T-helper 17 cell (primary cell): ENCODE measurements at places on chromosomes 12 and 14.

GRCh38 chr14:73014105-73014504 lies 12.8 kb downstream of the ZFYVE1 start:
- DNase-seq: no peak

DNA sequence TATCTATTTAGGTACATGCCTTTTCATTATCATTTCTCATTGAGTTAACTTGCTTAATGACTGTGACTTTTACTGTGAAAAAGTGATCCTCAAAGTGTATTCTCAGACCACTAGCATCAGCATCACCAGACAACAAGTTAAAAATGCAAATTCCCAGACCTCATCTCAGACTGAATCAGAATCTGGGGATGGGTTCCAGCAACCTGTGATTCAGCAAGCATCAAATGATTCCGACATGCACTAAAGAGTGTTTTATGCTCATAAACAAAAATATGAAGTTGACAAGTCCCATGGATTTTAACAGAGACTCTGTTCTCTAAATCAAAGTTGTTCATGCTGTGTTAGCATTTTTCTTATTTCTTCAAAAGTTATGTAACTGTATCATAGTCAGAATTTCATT lies 130.6 kb downstream of the BCAT1 start:
- DNase-seq: no peak

- DNase-seq: no peak
Measured at GRCh38 chr12:944211-944610, 5.3 kb downstream of the RAD52 start.

DNA sequence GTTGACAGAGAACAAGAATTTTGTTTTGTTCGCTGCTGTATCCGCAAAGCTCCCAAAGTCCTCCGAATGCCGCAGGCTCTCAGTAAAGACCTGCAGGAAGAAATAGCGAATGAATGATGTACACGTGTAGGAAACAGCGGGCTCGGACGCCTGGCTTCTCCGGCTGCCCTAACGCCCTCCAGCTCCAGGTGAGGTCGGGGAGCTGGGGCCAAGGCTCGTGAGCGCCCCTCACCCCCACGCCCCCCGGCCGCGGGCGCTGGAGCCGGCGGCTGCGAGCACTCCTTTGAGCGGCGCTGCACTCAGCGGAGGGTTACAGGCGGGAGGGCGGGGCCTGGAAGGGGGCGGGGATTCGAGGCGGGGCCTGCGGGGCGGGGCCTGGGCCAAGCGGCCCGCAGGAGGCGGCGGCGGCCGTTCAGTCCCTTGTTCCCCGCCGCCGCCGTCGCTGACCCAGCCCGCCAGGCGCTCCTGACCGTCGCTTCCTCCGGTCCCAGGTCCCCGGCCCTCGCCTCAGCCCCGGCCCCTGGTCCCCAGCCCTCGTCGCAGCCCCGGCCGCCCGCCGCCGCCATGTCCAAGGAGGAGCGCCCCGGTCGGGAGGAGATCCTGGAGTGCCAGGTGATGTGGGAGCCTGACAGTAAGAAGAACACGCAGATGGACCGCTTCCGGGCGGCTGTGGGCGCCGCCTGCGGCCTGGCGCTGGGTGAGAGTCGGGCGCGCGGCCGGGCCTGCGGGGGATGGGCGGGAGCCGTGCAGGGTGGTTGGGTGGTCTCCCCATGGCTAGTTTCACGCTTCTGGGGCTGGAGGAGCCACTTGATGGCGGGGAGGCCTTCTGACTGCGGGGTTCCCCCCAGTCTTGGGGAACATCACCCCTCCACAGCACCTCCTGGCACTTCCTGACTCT lies at the start of gene AACS:
Gene AACS (plus strand): TSS at position 415 of the 898 bp plus-strand sequence. CDS start 150 bp downstream, at position 565.
- peak; percentile 75 for DNase-seq

GRCh38 chr12:116319898-116320621 lies 42.6 kb upstream of the MED13L start:
- DNase-seq: no peak

- DNase-seq: no peak
Measured at GRCh38 chr14:58637391-58638230, at the start of gene DACT1. TSS of gene DACT1 (plus strand) at chr14:58637962. CDS start at chr14:58638203, 241 bp downstream.

DNA sequence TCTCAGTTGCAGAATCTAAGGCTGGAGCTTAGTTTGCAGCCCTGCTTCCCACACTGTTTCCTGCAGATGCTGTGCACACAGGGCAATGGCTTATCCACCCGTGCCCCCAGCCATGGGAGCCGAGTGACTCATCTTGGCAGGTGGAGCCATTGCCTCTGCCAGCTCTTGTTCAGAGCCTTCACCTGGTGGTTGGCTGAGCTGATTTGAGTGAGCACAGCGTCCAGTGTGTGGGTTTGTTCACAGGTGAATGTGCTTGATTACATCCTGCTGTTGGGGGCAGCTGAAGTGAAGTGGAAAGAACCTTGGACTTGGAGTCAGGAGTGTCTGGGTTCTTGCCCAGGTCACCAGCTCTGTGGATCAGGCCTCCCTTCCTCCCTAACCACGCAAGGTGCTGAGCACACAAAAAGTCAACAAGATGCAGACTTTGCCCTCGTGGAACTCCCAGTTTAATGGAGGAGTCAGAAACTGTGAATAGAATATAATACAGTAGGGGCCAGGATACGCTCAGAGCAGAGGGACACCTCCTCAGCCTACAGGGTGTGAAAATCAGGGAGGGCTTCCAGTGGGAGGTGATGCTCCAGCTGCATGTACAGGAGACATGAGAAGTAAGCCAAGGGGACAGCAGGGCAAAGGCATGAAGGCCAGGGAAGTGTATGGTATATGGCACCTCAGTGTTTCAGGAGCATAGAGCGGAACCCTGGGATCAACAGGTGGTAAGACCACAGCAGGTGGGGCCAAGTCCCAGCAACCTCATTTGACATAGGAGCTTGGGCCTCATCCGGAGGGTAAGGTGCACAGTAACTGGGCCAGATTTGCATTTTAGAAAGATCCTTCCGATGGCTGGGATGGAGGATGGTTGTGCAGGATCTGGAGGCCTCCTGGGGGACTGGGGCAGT lies 22.8 kb downstream of the JDP2 start:
- no peak for DNase-seq

- DNase-seq: no peak
Measured at GRCh38 chr12:118544569-118544968, 168.2 kb downstream of the SUDS3 start.

- no peak for DNase-seq
Measured at GRCh38 chr12:124539084-124540041, 28.0 kb downstream of the NCOR2 start.

DNA sequence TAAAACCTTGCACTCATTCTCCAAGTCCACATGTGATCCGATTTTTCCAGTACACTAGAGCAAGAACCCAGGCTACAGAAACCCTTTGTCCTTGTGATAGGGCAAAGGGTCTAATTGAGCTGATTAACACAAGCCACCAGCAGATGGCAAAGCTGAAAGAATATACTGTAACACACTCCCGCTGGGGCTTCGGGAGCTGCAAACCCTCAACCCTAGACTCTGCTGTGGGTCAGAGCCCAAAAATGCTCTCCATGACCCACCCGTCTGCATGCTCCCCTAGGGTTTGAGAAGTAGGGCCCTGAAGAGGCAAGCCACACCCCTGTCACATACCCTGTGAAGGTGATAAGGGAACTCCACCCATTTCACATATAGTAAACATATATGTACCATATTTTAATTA lies 33.6 kb upstream of the PCNX1 start:
- DNase-seq: no peak

DNA sequence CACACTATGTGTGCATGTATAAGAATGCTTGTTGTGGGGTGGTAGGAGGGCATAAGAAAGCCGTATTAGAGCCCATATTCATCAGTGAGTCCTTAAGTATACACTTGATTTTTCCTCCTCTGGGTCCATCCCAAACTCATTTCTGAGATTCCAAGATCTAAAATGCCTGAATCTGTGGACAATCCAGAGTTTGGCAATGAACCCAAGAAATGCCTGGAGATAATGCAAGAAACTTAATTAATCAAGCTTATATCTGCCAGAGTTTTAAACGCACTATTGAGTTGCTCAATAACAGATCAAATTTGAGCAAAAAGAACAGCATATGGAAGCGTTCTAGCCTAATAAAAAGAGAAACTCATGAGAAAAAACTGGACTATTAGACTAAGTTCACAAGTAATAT lies 143.4 kb upstream of the NAV3 start:
- no peak for DNase-seq

- no peak for DNase-seq
Measured at GRCh38 chr12:116630762-116631161, 71.6 kb downstream of the MAP1LC3B2 start.

DNA sequence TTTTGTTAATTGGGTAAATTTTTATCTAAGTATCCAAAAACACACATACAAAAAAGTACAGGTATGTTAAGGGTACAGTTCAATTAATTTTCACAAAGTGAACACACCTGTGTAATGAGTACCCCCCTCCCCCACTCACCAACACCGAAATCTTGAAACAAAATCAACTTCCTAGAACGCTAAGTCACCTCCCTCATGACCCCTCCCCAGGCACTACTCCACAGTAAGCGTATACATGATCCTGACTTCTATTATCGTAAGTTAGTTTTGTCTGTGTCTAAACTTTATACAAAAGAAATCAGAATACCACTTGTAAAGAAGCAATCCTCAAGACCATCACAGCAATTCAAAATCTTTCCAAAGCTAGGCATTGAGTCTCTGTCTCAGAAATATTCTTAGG lies 100.5 kb downstream of the MED13L start:
- DNase-seq: no peak

DNA sequence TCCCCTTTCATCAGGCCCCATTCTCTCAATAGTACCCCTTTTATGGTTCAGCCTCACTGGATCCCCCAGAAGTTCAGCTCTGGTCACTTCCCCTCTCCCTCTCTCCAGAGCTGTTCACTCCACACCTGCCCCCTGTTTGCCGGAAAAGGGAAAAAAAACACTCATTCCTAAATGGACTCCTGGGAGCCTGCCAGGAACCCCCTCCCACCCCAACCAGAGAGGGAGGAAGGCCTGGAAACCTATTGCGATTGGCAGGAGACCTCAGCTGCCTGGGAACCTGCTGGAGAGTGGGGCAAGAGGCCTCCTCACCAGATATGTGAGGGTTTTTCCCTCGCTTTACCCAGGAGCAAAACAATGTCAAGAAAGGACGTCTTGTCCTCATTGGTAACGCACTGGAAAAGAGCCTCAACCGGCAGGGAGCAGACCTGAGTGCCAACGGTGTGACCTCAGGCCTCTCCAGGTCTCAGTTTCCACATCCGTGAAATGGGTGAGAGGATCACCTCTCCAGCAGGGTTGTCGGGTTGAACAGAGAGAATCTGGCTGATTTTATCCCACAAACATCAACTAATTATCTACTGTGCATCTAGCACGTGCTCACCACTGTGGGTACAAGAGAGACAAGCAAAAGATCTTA lies 4.6 kb downstream of the DTX1 start:
- DNase-seq: no peak

- no peak for DNase-seq
Measured at GRCh38 chr12:123914726-123915333, 57.8 kb downstream of the CCDC92 start.

DNA sequence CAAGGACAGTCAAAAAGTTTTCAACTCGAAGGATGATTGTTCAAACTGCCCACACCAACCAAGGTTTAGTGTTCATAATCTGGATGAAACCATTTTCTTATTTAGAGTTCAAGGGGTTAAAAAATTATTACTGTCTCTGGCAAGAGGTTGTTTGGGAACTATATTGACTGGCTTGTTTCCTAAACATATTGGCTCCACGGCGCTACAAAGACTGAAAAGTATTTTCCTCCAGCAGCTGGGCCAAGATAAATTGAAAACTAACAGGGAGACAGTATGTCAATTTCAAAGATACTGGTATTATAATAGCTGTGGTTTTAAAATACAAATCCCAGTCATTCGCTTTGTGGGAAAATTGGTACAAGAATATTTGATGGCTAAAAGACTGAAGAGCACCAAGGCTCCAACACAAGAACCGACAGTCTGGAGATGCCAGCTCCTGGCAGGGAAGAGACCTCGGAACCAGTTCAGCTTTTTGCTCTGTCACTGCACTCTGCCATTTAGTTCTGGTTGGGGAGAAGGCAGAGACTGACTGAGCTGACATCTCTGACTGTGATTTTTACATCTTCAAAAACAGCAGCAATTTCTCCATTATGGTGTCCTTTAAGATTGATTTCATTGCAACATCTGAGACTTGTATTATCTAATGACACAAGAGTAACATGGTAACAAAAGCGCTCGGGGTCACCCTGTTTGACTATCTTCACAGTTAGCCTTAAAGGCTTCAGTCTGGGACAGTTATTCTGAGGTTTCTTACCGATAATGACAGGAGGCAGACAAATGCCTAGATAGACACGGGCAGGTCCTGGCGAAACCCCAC lies 62.0 kb downstream of the ST8SIA1 start:
- DNase-seq: no peak

DNA sequence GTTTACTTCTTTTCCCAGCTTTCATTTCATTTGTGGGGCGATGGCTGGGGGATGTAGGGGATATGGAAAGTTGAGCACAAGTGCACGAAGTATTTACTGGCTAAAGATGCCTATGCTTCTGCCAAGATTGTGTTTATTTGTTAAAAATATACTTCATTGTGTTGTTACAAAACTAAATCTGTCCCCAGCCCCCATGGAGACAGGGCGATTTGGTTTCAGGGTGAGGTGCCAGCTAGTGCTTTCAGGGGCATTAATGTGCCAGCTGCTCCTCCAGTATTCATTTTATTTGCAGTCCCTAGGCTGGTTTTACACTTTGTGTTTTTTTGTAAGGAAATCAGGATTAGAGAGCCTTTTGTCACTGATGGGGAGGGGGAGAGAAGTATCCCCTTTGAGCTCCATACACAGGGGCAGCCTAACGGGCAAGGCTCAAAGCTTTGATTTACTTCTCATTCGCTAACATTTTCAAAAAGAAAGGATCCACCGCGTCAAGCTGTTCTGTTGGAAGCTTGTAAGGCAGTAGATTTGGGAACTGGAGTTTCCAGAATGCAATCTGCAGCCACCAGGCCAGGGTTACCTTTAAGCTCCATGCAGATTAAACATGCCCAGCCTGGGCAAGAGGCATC lies 198.7 kb upstream of the PLEKHG7 start:
- DNase-seq: no peak

- DNase-seq: no peak
Measured at GRCh38 chr12:124568431-124569374, 1.3 kb upstream of the NCOR2 start.

DNA sequence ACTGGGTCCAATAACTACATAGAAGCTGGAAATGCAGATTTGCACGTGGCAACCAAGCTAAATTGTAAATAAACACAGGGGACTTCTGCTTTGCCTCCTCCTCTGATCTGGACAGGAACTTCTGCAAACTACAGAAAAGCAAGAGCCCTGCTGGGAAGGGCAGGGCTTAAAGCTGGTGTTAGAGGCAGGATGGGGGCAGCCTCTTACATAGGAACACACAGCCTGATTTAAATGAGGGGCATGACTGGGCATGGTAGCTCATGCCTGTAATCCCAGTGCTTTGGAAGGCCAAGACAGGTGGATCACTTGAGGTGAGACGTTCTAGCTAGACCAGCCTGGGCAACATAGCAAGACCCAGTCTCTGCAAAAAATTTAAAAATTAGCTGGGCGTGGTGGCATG lies 46.7 kb downstream of the ERH start:
- no peak for DNase-seq

DNA sequence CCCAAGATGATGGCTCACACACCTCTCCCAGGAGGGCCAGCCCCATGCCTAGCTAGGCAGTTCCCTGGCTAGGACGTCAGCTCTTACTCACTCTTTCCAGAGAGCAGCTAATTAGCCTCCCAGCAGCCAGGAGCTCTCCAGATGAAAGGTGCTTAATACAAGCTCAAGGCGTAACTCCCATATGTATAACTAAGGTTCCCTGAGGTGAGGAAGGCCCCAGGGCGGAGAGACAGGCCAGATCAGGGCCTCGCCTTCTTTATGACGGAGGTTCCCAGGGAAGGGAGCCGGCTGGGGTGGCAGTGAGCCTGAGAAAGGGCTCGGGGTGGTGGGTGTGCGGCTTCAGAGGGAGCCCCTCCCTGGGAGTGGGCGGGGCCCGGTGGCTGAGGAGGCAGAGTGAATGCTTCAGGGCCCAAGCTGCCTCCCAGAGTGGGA lies 26.4 kb upstream of the ZFP36L1 start:
- DNase-seq: peak; percentile 43
